Activated T-cell treated with anti-CD3 and anti-CD28 coated beads for 1 hour (primary cell): ENCODE measurements at places on chromosomes 2 and 18.

GRCh38 chr2:105100046-105100840 is 62.4 kb downstream of the MRPS9 start:
- no peak for DNase-seq

DNA sequence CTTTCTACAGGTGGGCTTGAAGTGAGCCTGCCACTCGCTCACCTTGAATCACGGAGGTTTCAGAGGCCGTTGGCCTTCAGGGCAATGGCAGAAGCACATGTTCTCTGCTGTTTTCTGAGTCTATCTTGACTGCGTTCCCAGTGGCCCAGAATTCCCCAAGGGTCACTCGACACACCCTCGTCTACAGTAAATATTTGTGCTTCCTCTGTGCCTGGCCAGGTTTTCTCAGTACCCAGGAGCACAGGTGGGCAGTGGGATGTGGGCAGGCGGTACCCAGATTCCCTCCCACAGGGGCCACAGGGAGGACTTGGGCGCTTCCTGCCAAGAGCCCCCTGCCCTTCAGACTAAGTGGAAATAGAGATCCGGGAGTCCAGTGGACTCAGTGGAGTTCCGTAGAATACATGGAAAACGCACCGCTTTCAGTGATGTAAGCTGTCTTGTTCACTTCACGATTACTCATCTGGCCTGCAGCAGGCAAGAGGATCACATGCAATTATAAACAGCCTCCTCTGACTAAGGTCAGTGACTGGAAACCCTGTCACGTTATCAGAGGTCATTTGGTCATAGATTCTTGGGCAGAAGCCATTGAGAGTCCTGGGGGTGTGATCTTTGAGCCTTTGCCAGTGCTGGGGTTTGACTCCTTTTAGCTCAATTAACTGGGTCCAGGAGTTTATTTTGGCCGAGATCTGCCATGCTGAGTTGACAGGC is 179.8 kb downstream of the NEDD4L start:
- DNase-seq, result no peak

- DNase-seq, result no peak
These were observed 6.4 kb downstream of the ITGA4 start for GRCh38 chr2:181463588-181463987.

DNA sequence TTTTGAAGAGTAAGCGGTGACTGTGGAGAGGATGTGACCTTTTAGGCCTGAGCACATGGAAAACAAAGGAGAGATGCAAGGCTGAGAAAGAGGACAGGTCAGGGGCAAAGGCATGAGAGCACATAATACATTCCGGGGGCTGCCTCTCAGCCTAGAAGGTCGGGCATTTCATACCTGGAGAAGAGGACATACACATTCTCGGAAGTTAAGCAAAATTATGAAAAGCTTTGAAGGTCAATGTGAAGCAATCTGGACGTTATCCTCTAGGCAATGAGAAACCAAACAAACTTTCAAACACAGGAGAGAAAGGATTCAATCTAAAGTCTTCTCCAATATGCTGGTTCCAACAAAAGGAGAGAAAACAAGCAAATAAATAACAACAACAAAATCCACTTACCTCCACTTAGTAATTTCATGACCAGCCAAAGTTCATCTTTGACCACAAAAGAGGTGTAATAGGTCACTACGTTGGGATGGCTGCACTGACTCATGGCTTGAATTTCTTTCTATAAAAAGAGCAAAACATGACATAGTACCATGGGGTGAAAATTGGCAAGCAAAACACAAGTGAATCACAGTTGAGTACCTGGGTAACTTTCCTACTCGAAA is 80.4 kb downstream of the STK39 start:
- DNase-seq, result no peak

- DNase-seq, result no peak
These were observed 27.8 kb upstream of the KCNF1 start for GRCh38 chr2:10883801-10884478.

DNA sequence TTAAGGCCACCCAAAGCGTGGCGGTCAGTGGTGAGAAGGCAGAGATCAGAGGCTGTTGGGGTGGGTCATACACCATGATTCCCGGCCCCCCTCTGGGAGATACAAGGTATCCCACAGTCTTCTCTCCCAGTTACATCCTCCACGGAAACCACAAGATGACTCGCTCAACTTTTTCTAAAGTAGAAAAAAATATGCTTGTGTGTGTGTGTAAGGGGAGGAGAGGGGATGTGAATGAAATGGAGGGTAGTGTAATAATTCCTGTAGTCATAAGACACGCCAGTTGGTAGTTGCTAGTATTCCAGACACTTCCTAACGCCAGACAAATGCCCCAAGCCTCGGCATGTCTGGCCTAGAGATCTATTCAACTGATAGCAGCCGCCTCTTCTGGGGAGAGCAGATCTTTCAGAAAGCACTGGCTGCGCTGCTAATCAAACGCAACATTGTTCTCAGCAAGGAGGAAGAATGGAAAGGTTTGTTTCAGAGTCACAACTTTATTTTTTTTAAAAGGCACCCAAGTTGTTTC is 143.5 kb downstream of the TGIF1 start:
- no peak for DNase-seq

GRCh38 chr2:17759805-17760204 is 5.9 kb downstream of the GEN1 start:
- DNase-seq, result no peak

GRCh38 chr2:180761224-180761623 is 219.2 kb upstream of the UBE2E3 start:
- no peak for DNase-seq

- DNase-seq, result no peak
These were observed 50.6 kb upstream of the SPAG16 start for GRCh38 chr2:213233438-213234330.

DNA sequence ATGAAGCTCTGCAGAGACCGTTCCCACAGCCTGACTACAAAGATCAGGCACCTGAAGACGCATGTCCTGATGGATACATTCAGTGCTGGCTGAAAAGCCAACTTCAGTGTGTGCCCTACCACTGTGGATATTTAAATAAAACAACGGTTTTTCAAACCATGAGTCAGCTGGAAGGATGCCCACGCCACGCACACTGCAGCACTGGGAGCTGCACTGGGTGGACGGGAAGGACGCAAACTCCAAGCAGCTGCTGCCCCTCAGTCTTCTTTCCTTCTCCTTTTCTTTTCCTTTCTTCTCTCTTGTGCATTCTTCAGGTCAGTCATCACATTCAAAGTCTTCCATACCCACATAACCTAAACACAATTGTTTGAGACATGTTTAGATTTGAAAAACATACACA is 7.9 kb downstream of the TMEM18 start:
- DNase-seq, result no peak

GRCh38 chr2:137187216-137187615 is 421.9 kb downstream of the THSD7B start:
- DNase-seq, result no peak

DNA sequence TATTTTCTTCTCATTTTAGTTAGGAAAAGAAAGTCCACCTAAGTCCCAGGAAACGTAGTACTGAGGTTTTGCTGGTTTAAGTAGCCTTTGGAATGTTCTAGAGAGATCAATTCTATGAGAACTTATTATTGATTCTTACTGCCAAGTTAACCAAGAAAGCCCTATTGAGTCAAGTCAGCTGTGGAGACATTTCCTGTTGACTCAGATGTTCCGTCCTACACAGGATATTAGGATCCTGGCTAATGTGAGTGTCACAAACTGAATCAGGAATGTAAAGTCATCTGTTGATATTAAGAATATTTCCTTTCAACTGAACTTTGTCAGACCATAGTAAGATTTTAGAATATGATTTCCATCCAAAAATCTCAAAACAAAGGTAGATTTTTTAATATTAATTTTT is 654.3 kb downstream of the LRRTM4 start:
- DNase-seq, result no peak

- no peak for DNase-seq
These were observed 106.6 kb upstream of the MYCN start for GRCh38 chr2:15833731-15834130.

GRCh38 chr2:96164459-96165184 is 19.4 kb upstream of the DUSP2 start:
- no peak for DNase-seq

DNA sequence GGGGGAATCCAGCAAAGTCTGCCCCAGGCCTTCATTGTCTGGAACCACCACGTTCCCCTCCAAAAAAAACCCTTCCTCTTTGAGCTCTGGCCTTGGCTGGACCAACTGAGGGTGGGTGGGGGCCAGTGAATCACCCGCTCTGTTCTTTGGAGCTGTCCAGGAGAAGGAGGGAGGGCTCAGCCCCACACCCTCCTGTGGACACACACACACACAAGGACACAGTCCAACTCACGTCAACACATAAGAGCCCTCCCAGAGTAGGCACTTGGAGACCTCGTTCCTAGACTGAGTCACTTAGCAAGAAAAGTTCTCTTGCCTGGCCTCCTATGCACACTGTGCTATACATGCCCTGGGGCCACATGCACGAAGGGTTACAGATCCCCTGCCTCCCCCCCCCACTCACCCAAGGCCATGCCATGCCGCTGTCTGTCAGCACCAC is 1.2 kb upstream of the TNS1 start:
- DNase-seq, result no peak

GRCh38 chr2:50355891-50356290 is 676.0 kb downstream of the NRXN1 start:
- no peak for DNase-seq

GRCh38 chr2:44325897-44326296 is 35.4 kb downstream of the PREPL start:
- no peak for DNase-seq

GRCh38 chr2:8320311-8321066 is 361.4 kb upstream of the ID2 start:
- DNase-seq, result no peak

DNA sequence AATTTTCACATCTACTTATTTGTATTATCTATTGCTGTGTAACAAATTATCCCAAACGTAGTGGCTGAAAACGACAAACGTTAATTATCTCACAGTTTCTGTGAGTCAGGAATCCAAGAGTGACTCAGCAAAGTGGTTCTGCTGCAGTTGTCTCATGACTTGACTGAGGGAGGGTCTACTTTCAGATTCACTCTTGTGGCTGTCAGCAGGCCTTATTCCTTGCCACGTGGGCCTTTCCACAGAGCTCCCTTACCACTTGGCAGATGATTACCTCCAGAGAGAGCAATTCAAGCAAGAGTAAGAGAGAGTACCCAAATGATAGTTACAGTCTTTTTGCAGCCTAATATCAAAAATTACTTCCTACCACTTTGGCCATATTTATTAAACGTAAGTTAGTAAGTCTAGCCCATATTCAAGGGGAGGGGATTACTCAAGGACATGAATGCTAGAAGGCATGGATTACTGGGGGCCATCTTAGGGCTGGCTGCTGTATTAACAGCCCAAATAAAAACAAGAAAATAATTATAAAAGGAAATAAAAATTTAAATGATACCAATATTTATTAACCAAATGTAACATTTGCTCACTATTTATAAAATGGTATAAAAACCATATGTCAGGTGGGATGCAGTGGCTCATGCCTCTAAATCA is 48.7 kb upstream of the NBEAL1 start:
- DNase-seq, result no peak

- DNase-seq, result no peak
These were observed 151.2 kb downstream of the SRBD1 start for GRCh38 chr2:45459860-45460259.

- DNase-seq, result no peak
These were observed 141.7 kb upstream of the LMAN1 start for GRCh38 chr18:59500765-59501164.

DNA sequence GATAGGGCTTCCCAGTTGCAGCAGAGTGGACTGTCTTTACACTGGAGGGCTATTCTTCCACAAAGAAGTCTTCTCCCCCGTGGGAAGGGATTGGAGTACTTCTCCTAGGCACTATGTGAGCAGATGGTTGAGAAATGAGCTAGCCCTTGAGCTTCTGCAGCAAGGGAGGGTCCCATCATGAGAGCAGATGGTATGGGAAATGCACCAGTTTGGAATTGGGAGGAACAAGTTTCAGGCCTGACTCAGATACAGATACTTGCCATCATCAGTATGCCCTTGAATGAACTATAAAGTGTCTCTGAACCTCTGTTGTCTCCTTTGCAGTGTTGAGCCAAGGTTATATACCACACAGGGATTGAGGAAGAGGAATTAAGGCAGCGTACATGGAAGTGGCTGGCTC is 757.4 kb downstream of the RNF144A start:
- no peak for DNase-seq

GRCh38 chr2:212387146-212387545 is 151.5 kb downstream of the ERBB4 start:
- DNase-seq, result no peak

GRCh38 chr18:67140495-67140894 is 376.0 kb downstream of the DSEL start:
- DNase-seq, result no peak

- no peak for DNase-seq
These were observed 104.5 kb downstream of the COL6A3 start for GRCh38 chr2:237309416-237309815.

DNA sequence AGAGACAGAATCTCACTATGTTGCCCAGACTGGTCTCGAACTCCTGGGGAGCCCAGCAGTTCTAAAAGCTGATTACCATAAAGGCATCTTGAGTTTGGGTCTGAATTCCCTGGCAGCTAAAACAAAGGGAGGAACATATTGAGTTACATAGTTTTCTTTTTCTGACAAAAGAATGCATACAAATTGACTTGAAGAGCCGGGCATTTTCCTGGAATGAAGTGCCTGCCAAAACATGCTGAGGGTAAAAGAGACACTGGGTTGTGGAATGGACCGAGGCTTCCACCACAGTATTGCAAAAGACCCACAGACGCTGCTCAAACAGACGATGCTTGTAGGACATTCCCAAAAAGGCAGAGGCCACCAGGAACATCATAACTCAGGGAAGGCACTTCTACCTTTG is 35.1 kb upstream of the ROCK2 start:
- no peak for DNase-seq

GRCh38 chr2:118721817-118722551 is 125.5 kb downstream of the EN1 start:
- DNase-seq, result no peak

- DNase-seq, result no peak
These were observed 10.7 kb upstream of the IAH1 start for GRCh38 chr2:9463698-9464034.

DNA sequence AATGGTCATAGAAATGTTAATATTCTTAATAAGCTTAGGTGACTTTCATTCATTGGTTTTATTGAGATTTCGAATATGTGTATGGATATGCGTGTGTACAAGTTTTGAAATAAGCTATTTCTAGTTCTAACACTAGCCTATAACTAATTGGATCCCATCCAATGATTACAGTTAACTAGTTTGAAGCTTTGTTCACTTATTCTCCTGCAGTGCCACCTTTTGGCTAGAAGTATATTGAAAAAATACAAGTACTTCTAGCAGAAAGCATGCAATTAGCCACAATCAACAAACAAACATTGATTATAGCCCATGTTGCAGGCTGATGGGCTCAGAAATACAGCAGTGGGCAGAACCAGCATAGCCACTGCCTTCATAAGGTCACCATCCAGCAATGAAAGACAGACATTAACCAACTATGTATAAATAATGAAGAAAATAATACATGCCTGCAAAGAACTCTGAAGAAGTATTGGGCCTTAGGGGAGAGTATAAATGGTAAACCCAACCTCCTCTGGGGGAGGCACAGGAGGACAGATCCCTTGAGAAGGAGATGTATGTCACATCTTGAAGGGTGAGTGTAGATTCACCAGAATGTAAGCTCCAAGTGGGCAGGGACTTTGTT is 5.1 kb upstream of the PIEZO2 start:
- DNase-seq, result no peak

- no peak for DNase-seq
These were observed 1.4 kb downstream of the APLF start for GRCh38 chr2:68468801-68469200.
